Thyroid gland (tissue), 4 donors: ENCODE measurements at places on chromosomes 2 and 18. TPM values are rescaled to one million over a fixed set of nuclear protein-coding genes. Genes with fewer than 3 reads are reported as not detected.

ABCG8 gene
- total RNA-seq: not detected

BBS5 gene
- 20.3 TPM for total RNA-seq

RBMS1 gene
- total RNA-seq: 80.1 TPM

CLIP4 gene
- total RNA-seq: 148 TPM

DLGAP1 gene
- 2.7 TPM for total RNA-seq

HOXD9 gene
- total RNA-seq: 3.6 TPM

PTH2R gene
- total RNA-seq: not detected

DNAJC10 gene
- total RNA-seq: 85.9 TPM

ANKRD30B gene
- total RNA-seq: not detected

TACR1 gene
- 2.7 TPM for total RNA-seq

UGGT1 gene
- 53.1 TPM for total RNA-seq

LBX2 gene
- total RNA-seq: 1.9 TPM

ANKRD53 gene
- 3.9 TPM for total RNA-seq

SPATA3 gene
- total RNA-seq: not detected

ACMSD gene
- total RNA-seq: 1.4 TPM

PMS1 gene
- 32.9 TPM for total RNA-seq

RGPD3 gene
- 0.63 TPM for total RNA-seq

DUSP2 gene
- total RNA-seq: 2.4 TPM

DLX2 gene
- 0.40 TPM for total RNA-seq

CYRIA gene
- 33.6 TPM for total RNA-seq

FIGN gene
- 2.8 TPM for total RNA-seq

POTEC gene
- 0.11 TPM for total RNA-seq

SCG2 gene
- 11.1 TPM for total RNA-seq

CRYGD gene
- total RNA-seq: not detected

ACP1 gene
- total RNA-seq: 117 TPM

COPS9 gene
- 63.6 TPM for total RNA-seq

CDK15 gene
- not detected for total RNA-seq

FLACC1 gene
- total RNA-seq: 3.9 TPM

CTAGE1 gene
- not detected for total RNA-seq

CHST9 gene
- not detected for total RNA-seq

CD207 gene
- not detected for total RNA-seq

OLA1 gene
- total RNA-seq: 54.2 TPM

ATP6V1B1 gene
- total RNA-seq: not detected

TDRD15 gene
- total RNA-seq: not detected

TWIST2 gene
- 20.1 TPM for total RNA-seq

LCT gene
- total RNA-seq: 0.24 TPM

TCF7L1 gene
- 3.1 TPM for total RNA-seq

SPP2 gene
- not detected for total RNA-seq

ST3GAL5 gene
- total RNA-seq: 151 TPM

IMPA2 gene
- 75.8 TPM for total RNA-seq

ABCG5 gene
- not detected for total RNA-seq

FIGLA gene
- total RNA-seq: not detected

HS1BP3 gene
- total RNA-seq: 41.3 TPM
